ENCODE measurements at places on chromosomes 12 and 14.
A peak's percentile ranks its signal among the peaks of the same experiment; 100 is the strongest.

DNA sequence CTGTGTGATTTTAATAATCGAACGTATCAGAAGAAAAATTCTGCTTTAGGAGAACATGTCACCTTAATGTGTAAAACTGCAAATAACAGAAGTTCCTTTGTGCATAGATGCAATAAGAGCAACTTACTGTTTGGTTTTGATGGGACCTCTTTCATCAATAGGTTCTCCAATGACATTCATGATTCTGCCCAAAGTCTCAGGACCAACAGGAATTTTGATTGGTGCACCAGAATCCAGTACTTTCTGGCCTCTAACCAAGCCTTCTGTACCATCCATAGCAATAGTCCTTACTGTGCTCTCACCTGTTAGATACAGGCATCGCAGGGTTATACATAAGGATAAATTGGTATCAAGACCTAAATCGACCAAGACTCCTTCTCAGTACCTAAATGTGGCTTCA lies 1.1 kb downstream of the ATP5F1B start:
- DNase-seq, result no peak

DNA sequence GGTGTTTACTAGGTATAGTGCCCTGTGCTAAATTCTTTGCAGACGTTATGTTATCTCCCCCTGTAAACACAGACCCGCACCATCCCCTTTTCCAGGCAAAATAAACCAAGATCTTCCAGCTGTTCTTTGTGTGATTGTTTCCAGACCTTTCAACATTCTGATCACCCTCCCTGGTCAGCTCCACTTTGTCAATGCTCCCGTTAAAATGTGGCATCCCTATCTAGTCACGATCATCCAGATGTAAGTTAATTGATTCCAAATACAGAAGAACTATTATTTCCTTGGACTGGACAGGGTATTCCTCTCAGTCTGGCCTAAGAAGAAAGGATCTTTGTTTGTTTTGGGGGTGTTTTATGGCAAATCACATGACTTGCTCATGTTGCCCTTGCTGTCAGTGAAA lies 127.6 kb upstream of the ARID2 start:
- no peak for DNase-seq

- DNase-seq, result no peak
These were observed 67.2 kb downstream of the WDR20 start for GRCh38 chr14:102206918-102207317.

DNA sequence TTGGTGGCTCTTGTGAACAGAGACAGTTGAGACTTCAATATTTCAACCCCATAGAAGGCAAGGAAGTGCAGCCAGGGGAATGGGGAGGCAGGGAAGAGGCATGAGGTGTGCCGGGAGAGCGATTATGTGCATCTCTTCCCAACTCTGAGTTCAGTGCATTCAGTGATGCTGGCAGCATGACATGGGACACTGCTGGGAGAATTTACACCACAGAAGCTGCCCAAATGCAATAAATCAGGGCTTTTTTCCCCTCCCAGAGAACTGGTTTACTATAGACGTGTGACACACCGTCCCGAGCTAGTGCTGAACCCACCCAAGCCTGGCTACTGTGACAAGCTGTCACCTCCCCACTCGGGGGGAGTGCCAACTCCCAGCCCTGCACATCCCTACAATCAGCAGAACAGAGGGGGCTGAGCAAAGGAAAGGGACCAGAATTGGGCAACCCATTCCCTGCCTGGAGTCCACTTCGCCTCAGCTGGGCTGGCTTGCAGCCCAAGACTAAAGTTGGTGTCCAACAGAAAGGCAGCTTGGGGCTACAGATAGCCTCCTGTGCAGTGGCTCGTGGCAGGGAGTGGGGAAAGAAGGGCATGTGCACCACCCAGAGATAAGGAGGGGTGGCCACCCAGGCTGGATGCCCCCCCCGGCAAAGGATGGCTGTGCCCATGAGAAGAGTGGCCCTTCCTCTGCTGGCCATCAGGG lies 16.7 kb downstream of the AHSA1 start:
- DNase-seq, result no peak

DNA sequence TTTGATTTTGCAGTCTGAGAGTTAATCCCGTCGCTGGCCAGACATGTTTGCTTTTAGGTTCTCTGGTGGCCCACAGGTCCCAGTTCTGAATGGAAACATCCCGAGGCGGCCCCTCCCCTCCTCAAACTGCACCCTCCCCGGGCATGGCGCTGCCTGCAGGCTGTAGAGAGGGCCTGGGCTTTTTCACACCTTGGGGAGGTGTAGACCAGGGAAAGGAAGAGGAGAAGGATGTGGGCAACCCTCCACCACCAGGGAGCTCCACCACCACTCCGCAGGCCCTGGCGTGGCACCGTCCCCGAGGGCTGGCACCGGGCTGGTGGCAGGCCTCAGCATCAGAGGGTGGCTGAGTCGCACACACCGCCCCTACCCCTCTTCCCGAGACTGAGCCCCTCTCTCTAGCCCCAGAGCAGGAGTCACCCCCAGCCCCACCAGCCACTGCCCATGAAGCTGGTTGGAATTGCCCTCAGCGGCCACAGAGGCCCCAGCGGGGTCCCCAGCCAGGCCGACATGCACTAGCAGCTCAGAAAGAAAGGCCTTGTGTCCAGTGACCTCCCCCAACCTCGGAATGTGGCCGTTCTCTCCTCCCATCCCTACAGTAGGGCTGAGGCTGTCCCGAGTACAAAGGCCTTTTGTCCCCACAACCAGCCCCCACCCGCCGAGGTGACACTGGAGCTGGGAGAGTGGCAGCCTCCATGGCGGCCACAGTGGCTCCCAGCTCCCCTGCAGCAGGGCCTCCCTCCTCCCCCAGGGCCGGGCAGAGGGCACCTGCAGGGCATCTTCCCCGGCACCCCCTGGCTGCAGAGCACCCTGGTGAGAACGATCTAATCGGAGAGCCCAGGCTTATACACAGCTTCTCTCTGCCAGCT lies 23.5 kb upstream of the INF2 start:
- no peak for DNase-seq

DNA sequence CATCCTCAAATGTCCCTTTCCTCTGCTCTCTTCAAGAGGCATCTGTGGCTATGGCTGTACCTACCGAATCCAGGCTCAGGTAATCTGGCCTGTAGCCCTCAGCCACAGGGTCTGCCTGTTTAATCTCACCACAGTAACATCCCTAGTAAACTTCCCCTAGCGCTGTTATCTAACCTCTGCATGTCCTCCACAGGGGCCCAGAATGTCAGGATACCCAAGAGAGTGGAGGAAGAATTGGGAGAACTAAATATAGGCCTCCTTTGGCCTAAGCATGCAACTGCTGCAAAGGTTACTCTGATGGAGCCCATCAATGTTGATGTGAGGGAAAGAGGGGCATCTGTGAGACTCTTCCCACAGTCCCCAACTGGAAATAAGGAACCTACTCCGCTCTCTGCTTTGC lies 63.2 kb upstream of the IFNG-AS1 start:
- DNase-seq, result no peak

DNA sequence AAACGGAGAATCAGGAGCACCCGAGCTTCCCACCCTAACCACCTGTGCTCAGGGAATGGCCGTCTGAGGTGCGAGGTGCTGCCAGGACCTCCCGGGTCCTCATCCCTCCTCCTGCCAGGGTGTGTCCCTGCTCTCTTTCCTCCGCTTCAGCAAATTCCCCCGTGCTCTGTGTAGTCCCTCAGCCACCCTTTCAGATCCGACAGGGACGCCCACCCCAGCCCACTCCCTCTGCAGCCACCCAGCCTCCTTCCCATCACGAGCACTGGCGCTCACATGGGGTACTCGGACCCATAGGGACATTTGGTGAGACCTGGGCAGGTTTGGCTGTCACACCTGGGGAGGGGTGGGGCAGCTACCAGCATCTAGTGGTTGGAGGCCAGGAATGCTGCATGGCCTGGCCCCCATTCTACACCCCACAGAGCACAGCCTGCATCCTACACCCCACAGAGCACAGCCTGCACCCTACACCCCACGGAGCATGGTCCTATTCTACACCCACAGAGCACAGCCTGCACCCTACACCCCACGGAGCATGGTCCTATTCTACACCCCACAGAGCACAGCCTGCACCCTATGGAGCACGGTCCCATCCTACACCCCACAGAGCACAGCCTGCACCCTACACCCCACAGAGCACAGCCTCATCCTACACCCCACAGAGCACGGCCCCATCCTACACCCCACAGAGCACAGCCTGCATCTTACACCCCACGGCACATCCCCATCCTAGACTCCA lies 12.7 kb downstream of the GALNT9 start:
- DNase-seq, result no peak

GRCh38 chr12:66984962-66985361 lies 284.2 kb upstream of the CAND1 start:
- no peak for DNase-seq

DNA sequence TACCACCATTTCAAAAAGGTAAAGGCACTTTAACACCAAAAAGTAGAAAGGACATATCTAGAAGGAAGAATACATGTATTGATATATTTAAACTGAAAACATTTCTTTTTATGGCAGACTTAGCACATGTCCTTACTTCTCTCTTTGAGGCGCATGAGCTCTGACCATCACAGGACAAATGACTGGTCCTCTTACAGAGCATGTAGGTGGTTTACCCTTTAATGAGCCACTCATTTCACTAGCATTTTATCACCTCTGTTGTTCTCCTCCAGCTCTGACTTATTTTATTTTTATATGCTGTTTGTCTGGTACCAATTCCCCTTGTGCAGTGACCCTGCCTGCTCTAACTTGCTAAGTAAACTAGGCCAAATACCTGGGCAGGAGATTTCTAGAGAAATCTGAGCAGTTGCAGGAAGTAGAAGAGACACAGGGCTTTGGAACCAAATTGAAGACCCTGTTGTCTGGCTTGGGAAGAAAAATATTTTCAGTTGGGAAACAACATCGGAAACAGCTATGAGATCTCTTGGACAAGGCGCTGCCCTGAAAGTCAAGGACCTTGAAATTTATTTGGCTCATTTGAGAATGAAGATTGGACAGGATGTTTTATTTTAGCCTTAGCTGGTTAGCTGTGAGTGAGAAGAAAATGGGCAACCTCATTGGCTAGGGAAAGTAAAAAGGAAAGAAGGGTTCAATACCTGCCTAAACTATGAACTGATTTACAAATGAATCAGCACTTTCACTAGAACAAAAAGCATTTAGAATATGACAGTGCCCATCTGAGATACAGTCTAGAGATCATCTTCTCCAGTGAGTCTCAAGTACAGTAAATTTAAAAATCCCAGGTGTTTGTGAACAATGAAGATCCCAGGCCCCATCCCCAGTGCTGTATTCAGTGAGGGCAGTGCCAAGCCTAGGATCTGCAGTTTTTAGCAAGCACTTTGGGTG lies 374.4 kb downstream of the ZFP36L1 start:
- peak; percentile 43 for DNase-seq

- DNase-seq, result no peak
These were observed 50.6 kb upstream of the PTGR2 start for GRCh38 chr14:73800970-73801515.

DNA sequence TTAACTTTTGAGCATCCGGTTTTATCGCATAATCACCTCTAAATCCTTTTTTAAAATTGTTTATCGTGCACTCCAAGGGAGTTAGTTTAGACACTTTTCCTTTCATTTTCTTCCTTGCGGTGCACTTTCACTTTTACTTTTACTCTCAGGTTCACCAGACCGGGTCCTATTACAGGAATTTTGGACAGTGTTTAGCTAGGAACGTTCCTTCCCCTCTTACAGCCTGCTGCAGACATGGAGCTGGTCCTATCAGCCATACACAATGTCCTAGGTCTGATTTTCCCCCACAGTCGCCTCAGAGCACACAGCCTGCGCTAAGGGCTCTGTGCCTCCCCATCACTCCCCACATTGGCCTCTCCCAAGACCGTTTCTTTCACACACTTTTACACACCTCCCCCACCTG lies 103.9 kb downstream of the ALG10 start:
- no peak for DNase-seq

DNA sequence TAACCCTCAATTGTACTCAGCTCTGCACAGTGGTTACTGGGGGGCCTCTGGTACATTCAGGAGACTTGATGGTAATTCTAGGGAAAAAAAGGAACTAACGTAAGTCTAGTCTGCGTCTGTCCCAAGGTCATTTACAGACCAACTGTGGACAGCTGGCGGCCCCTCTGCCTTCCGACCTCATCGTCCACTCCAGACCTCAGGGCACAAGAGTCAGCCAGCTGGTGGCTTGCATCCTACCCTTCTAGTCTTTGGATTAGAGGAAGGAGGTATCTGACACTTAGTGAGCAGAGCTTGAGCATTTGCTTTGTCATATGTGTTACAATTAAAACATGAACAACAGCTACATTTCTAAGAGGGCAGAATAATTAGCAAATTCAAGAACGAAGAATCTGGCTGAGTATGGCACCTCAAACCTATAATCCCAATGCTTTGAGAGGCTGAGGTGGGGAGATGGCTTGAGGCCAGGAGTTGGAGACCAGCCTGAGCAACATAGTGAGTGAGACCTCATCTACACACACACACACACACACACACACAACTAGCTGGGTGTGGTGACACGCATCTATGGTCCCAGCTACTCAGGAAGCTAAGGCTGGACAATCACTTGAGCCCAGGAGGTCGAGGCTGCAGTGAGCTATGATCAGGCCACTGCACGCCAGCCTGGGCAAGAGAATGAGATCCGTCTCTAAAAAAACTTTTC lies 36.5 kb downstream of the SSH1 start:
- DNase-seq, result no peak

DNA sequence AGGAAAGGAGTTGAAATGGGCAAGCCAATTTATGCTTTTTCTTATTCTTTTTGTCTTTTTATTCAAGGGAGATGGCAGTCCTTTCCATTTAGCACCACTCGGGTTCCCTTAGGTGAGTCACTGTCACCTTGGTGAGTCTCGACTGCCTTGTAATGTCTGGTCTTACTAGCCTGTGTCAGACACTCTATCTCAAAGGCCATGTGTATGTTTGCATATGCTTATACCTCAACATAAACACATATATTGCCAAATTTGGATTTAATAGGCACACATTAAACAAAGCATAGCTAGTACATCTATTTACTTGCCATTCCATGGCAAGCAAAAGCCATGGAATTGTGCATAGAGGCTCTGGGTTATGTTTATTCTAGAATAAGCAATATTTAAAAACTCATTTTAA lies 624.9 kb upstream of the FOXG1 start:
- DNase-seq, result no peak

DNA sequence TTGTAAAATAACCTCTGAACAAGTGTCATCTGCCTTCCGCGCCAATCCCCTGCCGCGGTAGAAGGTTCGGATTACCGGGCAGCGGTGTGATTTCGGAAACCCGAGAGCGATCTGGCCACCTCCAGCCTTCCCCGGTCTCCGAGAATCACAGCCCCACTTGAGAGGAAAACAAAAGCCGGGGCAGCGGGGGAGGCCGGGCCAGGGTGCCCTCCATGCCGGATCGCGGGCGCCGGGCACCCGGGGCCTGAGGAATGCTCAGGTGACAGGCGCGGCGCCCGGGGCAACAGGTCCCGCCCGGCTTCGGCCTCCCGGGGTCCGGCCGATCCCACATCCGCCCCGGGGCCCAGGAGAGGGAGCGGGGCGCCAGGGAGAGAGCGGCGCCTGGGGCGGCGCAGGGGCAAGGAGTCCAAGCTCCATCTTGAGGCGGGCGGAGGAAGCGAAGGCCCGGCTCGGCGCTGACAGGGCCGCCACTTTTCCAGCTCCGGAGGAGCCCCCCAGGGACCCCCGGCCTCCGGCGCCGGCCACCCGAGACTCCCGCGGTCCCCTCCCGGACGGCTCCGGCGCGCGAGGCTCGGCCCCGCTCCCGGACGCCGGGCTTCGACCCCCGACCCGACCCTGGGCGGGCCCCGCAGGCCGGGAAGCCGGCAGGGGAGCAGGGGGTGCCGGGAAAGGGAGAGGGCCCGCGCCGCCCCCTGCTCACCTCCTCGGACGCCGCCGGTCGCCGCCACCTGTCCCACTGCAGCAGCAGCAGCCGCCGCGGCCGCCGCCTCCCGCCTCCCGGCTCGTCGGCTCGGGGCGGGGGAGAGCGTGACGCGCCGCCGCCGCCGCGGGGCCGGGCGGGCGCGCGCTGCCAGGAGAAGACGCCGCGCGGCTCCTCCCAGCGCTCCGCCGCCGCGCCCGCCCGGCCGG lies at the start of gene CLIP1:
Gene CLIP1, minus strand, starts transcription at position 849 of the 909 bp plus-strand sequence. CDS start 42,217 bp downstream, outside the sequence.
- DNase-seq, result peak; percentile 57
